NCI-H1694 treated with DMSO at 0.1 percent for 48 hours (cell line): ENCODE measurements at places on chromosomes 16 and 17.
A peak's percentile ranks its signal among the peaks of the same experiment; 100 is the strongest.

DNA sequence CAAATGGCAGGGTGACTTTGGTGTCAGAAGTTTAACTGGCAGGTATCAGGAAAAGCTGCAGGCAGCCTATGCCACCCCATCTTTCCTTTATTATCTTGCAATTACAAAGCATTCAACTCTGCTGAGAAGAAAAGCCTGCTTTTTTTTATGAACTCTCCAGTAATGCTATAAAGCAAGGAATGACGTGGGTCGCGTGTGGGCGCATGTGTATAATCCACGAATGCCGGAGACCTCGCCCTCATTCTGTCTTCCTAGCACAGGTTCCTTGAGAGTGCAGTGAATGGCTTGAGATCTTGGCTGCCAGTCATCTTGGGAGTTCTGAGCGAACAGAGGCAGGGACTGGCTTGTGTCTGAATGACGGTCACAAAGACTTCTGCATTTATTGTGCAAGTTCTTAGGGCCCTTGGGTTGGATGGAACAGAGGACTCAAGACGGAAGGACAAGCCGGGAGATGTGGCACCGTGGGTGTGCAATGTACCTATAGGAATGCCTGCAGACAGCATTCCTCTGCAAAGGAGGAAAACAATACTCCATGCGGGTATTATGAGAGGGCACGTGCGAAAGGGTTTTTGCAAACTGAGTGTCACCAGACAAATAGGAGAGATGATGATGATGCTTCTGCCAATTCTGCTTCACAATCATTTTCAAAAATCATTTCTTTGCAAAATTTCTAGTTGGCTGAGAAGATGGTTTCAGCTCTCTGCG is 96.1 kb upstream of the ELAC2 start:
- no peak for DNase-seq

GRCh38 chr17:80575057-80575875 is 30.6 kb downstream of the RPTOR start:
- peak; percentile 88 for DNase-seq

GRCh38 chr17:13127921-13128602 is 110.2 kb upstream of the ELAC2 start:
- no peak for DNase-seq

- peak; percentile 7 for DNase-seq
Measured at GRCh38 chr17:32927724-32928585, at the start of gene TMEM98. TMEM98 (plus strand) TSS chr17:32928153; CDS start chr17:32931529, 3,376 bp downstream.

GRCh38 chr17:33183487-33184026 is 109.5 kb downstream of the ASIC2 start:
- no peak for DNase-seq

- no peak for DNase-seq
Measured at GRCh38 chr16:49788986-49789385, 66.9 kb downstream of the ZNF423 start.

- no peak for DNase-seq
Measured at GRCh38 chr17:32931686-32932085, 3.7 kb downstream of the TMEM98 start.

DNA sequence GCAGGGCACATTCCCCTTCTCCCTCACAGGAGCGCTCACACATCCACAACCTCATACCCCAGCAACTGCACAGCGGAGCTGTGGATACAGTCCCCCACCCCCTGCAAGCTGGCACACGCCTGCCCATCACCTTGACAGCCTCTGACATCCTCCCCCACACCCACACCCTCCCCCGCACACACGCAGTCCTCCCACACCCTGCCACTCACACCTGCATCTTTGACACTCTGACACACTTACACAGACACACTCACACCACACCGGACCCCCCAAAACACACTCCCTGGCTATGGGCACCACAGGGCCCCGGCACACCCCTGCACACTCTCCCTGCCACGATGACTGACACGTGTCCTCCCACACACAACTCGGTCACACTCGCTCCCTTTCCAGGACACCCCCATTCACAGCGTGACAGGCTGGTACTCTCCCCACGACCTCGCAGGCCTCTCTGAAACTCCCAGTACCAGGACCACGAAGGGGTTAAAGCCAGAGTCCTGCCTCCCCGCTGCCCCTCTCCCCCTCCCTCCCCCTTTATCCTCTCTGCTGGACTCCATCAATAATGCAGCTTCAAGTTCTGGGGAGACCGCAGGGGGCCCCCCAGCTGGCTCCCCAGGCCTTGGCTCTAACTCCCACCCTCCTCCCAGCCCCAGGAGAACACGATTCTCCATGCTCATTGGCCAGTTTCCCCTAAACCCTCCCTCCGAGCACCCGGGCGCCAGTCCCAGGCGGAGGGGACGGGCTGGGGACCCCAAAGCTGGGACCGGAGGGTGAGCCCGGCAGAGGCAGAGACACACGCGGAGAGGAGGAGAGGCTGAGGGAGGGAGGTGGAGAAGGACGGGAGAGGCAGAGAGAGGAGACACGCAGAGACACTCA is at the start of gene PPP1R1B:
TSS of gene PPP1R1B (plus strand) at position 782 of the 876 bp plus-strand sequence. CDS start 441 bp downstream, outside the sequence.
- DNase-seq, result no peak

DNA sequence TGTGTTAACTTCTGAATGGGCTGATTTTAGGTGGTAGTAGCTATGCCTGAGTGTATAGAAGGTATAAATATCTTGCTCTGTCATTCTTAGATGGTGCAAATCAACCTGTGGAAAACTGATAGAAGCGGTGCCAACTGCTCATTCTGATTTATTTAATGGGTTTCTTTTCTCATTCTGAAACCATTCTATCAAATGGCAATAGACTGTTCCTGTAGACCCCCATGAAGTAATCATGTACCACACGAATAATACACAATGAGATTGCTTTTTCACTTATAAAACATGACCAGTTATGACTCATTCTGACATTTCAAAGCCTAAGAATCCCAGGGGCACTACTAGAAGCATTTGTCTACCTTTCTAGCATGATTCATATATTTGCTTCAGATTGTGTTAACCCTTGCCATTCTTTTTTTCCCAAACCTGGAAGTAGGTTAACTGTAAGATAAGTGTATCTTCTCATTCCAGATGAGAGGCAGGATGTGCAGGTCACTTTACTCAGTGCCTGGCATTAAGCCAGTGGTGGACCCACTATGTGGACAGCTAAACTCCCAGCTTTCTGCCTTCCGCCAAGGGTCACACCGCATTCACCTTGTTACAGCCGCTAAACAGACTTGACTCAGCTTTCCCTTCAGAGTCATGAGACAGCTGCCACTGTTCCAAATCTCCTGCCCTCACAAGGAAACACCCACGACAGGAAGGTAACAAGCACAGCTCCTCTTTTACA is 16.4 kb upstream of the SLC16A11 start:
- DNase-seq, result no peak

GRCh38 chr16:59878479-59878878 is 1144.4 kb upstream of the GOT2 start:
- no peak for DNase-seq

- DNase-seq, result peak; percentile 90
Measured at GRCh38 chr17:19447085-19447583, 36.1 kb downstream of the RNF112 start.

DNA sequence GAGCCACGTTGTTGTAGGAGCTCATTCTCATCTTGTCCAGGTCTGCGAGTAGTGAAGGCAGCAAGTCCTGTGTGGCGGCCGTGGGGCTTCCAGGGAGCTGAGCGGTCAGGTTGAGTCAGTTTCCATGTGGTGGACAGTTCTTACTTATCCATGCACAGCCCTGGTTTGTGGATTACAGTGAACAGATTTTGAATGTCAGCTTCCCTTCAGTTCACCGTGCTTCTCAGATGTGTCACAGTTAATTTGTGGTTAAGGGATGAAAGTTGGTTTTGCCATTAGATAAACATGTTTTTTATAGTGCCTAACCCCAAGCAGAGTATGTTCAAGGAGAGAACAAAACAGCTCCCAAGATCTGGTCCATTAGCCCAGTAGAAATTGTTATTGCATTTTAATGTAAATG is 103.1 kb downstream of the RPTOR start:
- DNase-seq, result no peak

DNA sequence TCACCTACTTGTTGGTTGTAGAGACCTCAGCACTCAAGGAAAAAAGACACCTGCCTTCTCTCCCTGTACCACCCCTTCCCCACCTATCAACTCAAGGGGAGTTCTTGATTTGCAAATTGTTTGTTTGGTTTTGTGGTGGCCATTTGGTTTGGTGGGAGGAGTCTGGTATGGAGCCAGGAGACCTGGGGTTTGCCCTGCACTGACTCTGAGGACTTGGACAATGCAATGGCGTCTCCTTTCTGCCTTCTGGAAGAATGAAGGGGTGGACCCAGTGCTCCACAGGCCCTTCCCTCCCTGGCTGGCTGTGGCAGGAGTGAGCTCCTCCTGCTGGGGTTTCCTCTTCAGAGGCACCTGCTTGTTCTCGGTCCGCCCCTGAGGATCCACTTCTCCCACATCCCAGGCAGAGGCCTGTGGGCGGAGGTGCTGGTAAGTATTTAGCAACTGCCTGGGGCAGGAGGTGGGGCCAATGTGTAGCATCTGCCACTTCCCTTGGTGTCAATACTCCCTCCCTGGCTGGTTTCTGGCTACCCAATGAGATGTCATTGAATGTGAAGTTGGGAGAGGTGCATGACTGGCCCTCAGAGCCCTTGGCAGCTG is 164.5 kb downstream of the NTN1 start:
- no peak for DNase-seq

GRCh38 chr17:43021741-43022512 is at the start of gene VAT1:
VAT1 (minus strand) TSS chr17:43022385; CDS start chr17:43022322, 63 bp downstream.
- DNase-seq, result peak; percentile 55

DNA sequence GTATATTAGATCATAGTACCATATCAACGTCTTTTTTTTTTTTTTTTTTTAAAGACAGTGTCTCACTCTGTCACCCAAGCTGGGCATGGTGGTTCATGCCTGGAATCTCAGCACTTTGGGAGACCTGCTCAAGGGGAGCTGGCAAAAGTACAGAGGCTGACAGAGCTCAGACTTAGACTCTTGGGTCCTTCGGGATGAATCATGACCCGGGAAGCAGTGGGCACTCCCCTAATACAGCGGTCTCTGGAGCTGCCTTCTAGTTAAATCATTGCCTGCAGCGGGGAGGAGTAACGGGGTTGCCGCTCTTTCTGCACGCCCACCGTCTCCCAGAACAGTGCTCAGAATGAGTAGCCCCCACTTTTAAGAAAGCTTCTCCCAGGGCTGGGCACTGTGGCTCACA is 174.4 kb downstream of the CPPED1 start:
- no peak for DNase-seq

DNA sequence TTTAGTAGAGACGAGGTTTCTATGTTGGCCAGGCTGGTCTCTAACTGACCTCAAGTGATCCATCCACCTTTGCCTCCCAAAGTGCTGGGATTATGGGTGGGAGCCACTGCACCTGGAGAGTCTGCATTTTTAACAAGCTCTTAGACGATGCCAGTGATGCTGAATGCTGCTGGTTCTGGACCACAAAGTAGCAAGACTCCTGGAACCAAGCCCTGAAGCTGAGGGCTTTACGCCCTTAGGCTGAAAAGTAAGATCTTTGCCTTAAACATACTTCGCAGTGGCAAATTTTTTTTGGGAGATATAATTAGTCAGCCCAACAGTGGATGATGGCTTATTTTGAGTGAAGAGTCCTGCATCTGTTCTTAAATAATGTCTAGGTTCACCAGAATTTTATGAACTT is 14.0 kb downstream of the METTL9 start:
- DNase-seq, result no peak

GRCh38 chr16:86185089-86185488 is 286.1 kb downstream of the IRF8 start:
- DNase-seq, result no peak

GRCh38 chr17:50218771-50219315 is 17.4 kb upstream of the COL1A1 start:
- DNase-seq, result no peak

- DNase-seq, result peak; percentile 27
Measured at GRCh38 chr17:3827124-3827773, 18.8 kb downstream of the NCBP3 start.

- no peak for DNase-seq
Measured at GRCh38 chr16:80023865-80024264, 423.3 kb upstream of the MAF start.

DNA sequence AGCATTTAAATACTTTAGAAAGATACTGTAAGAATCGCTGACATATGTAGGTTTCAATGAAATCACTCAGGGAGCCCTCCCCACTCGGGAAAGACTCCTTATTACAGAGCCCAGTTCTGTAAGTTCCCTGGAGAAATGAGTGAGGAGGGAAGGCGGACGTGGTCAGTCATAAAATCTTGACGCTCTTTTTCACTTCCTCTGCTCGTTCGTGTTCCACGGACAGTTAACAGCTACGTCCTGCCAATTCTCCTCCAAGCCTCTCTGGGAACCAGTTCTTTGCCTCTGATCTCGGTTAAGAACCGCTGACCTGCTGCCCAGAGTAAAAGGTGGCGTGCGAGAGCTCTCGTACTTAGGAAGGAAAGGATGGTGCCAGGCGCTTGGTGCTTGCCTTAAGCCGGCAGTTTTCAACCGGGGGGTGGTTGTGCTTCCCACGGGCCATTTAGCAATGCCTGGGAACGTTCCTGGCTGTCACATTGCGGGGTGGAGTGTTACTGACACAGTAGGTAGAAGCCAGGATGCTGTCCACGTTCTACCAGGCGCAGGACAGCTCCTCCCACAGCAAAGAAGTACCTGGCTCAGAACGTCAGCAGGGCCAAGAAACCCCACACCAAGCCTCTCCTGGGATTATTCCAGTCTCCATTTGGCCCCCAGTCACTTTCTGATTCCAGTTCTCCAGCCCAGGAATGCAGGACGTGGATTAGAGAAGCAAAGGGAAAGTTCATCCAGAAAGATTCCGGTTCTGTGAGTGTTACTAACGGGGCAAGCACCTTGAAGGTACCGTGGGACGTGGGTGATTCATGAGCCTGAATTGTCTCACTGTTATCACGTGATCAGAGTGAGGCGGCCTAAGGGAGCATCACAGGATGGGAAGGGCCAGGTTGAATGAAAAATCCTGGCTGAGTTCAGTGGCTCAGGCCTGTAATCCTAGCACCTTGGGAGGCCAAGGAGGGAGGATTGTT is 87.7 kb downstream of the MRM3 start:
- DNase-seq, result no peak

GRCh38 chr16:86498671-86499439 is 11.5 kb upstream of the FOXF1 start:
- DNase-seq, result no peak

GRCh38 chr16:12145918-12146317 is 169.4 kb downstream of the SNX29 start:
- DNase-seq, result no peak

DNA sequence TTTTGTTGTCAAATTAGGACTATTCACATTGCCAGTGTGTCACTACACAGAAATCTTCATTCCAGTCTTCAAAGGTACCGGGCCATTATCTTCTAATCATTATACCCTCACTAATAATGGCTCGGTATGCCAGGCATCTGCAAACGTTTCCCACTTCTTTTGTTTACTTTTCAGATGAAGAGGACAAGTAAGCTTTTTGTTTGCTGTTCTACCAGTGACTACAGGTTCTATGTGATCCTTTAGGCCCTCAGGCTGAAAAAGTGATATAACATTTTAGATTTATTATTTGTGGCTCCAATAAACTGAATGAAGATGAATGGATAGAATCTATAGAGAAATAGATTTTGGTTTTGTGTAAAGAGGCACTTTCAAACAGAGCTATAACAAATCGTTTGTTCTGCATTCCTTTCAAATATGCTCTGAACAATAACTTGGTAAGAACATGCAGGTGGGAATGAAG is 403 bp upstream of the KRTAP3-1 start:
- no peak for DNase-seq
